IPS DF 6.9 (cell line): ENCODE measurements at places on chromosomes 7 and 10.

DNA sequence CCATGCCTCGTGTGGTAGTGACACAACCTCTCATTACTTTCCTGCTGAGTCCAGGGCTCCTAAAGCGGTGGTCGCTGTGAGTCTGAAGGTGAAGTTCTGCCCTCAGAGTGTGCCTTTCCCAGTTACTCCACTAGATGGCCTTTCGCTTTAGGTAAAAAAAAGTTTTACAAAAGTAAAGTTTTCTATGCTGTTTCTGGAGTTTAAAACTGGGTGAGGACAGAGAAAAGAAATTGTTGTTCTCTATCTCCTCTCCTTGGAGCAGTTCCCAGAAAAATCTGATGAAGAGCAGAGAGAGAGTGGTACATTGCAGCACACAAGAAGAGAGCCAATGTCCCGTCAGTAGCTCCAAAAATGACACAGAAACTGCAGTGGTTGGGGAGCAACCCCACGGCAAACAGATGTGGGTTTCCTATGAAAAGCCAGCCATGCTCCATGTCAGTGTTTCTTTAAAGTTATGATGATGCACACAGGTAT lies 257.1 kb downstream of the GLI3 start:
- no peaks in the 10 kb centered on the region for H3K36me3 ChIP-seq
- H3K27ac ChIP-seq, result no peak overlapping the region
- DNase-seq, result peak; percentile 45
- no peak overlapping the region for H3K4me3 ChIP-seq
- H3K27me3 ChIP-seq, result no peaks in the 10 kb centered on the region

DNA sequence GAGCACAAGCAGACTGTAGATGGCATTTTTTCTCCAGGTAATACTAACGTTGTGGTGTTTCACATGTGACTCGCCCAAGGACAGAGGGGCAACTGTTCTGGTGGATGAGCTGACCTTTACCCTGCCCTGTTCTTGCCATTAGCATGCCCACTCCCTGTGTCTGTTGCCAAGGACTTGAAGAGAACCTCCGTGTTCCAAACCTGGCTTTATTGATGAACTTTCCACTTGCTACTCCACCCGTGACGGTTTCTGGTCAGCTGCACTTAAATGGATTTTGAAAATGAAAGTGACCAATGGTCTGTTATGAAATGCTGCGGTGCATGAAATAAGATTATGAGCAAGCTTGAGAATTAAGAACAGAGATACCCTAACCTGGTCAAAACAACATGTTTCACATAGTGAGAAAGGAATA lies 30.4 kb downstream of the LRRC4 start:
- H3K36me3 ChIP-seq, result no peaks in the 10 kb centered on the region
- no peak overlapping the region for H3K4me3 ChIP-seq
- H3K27ac ChIP-seq, result no peak overlapping the region

- H3K4me1 ChIP-seq, result no peaks in the 10 kb centered on the region
- no peak overlapping the region for H3K27ac ChIP-seq
- H3K36me3 ChIP-seq, result no peaks in the 10 kb centered on the region
- no peak for DNase-seq
- H3K4me3 ChIP-seq, result no peak overlapping the region
These were observed 74.6 kb upstream of the EGFR start for GRCh38 chr7:54944179-54944578.

DNA sequence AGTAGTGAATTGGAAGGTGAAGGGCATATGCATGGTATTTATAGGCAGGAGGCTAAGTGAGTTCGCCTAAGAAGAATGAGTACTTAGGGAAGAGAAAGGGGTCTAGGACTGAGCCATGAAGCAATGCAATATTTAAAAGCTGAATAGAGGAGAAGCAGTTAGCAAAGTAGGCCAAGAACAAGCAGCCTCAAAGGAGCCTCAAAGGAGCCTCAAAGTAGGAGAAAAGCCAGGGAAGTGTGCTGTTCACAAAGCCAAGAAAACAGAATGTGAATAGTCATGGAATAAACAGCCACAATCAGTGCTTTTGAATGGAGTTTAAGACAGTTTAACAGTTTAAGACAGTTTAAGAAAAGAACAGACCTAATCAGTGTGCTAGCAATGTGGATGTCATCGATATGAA lies 762.0 kb downstream of the SORCS1 start:
- no peak overlapping the region for H3K27ac ChIP-seq
- H3K27me3 ChIP-seq, result no peaks in the 10 kb centered on the region
- 0 out of 2 replicates have a peak, but pooled peaks cover 1% of the 10 kb centered on the region for H3K4me1 ChIP-seq
- H3K4me3 ChIP-seq, result no peak overlapping the region

GRCh38 chr10:70772627-70773026 lies 12.6 kb downstream of the TBATA start:
- no peak overlapping the region for H3K27ac ChIP-seq
- H3K27me3 ChIP-seq, result no peaks in the 10 kb centered on the region
- no peak overlapping the region for H3K4me3 ChIP-seq
- H3K4me1 ChIP-seq, result no peaks in the 10 kb centered on the region

DNA sequence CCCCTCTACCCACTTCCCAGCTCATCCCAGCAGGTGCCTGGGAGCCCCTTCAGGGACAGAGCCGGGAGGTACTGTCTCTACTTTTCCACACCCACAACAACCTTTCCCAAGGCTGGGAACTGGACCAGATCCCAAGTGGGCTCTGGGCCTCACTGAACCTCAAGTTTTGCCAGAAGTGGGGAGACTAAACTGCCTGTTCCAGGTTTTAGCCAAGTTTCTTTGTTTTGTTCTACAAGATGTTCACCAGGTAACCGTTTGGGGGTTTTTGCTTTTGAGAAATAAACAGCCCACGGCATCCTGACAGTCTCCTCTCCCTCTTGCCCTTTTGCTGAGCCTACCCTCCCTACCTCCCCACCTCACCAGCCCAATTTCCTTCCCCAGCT lies 10.6 kb upstream of the EMX2 start:
- H3K4me1 ChIP-seq, result 0 out of 2 replicates have a peak, but pooled peaks cover 1% of the 10 kb centered on the region
- H3K36me3 ChIP-seq, result no peaks in the 10 kb centered on the region
- no peak overlapping the region for H3K4me3 ChIP-seq
- H3K27me3 ChIP-seq, result peaks cover 68% of the 10 kb centered on the region
- DNase-seq, result no peak

DNA sequence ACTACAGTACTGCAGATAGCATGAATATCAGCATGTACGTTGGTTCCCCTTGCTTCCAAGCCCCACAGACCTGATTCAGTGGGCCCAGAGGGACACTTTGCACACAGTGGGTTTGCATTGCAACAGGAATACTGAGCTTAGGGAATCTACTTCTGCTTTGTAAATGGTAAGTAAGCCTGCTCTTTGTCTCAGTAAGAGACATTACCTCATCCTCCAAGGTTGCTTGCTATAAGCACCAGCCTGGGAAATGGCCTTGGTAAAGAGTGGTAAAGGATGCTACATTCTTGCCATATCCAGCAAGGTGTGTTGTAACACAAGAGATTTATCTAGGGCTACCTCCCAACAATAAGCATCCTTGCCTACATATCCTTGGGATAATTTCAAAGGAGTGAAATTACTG lies 730.5 kb downstream of the INHBA start:
- H3K4me3 ChIP-seq, result no peak overlapping the region
- peak; percentile 43 for DNase-seq
- peaks cover 3% of the 10 kb centered on the region; the same call in 1 of the 2 replicates for H3K4me1 ChIP-seq
- H3K27ac ChIP-seq, result no peak overlapping the region
- no peaks in the 10 kb centered on the region for H3K36me3 ChIP-seq
